ENCODE measurements at places on chromosomes 12 and 14.
A peak's percentile ranks its signal among the peaks of the same experiment; 100 is the strongest.

- no peak for DNase-seq
Observed at GRCh38 chr14:76293221-76293620, 82.7 kb upstream of the ESRRB start.

GRCh38 chr12:67816269-67816668, 167.7 kb downstream of the DYRK2 start:
- no peak for DNase-seq

GRCh38 chr12:1373901-1374735, 220.3 kb downstream of the FBXL14 start:
- peak; percentile 93 for DNase-seq

DNA sequence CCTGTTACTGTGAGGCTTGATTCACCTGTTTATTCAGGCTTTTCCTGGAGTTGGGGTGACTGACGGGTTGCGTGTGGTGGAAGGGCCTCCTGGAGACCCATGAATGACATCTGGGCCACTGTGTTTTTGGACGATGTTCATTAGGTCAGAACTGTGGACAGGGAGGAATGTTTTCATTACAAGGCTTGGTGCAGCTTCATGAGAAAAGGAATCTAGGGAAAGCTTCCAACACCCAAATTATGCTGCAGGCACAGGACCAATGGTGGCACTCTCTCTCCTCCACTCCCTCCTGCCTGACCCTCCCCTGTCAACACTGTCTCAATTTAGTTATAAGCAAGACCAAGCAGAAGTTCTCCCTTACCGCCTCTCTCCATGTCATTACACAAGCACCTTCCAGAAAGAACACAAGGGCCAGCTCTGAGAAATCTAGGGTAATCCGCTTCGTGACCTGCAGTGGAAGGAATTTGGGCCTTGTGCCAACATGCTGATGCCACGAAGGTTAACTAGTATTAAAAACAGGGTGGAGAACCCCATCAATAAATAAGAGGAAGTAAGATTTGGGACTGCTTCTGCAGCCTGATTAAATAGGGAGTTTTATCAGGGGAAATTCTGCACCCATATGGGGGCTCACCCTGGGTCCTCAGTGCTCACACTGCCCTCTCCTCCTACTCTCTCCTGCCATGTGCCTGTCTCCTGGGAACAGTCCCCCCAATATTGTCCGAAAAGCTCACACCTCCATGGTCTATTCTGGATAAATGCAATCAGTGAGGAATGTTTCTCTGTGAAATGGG, 200.3 kb downstream of the KTN1 start:
- DNase-seq, result peak; percentile 40

- no peak for DNase-seq
Observed at GRCh38 chr12:77116277-77116676, 50.9 kb upstream of the E2F7 start.

GRCh38 chr12:54364413-54364812, at the start of gene GPR84:
Gene GPR84, minus strand, starts transcription at chr12:54364486. Its CDS starts 635 bp downstream, at chr12:54363851.
- no peak for DNase-seq

GRCh38 chr12:67426067-67426466, 156.9 kb downstream of the CAND1 start:
- DNase-seq, result peak; percentile 94

DNA sequence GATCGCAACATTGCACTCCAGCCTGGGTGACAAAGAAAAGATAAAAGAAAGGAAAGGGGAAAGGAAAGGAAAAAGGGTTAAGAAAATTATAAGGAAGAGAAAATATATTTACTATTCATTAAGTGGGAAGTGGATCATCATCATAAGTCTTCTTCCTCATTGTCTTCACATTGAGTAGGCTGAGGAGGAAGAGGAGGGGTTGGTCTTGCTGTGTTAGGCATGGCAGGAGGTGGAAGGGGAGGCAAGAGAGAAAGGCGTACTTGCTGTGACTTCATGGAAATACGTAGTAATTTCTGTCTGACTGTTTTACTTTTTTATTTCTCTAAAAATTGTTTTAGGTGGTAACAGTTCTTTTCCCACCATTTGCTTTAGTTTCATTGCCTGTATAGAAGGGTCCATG, 26.2 kb downstream of the FAM177A1 start:
- no peak for DNase-seq

Data from fibroblast of upper back skin (primary cell).